ENCODE measurements at places on chromosomes 2 and 18.
A peak's percentile ranks its signal among the peaks of the same experiment; 100 is the strongest.

GRCh38 chr2:137357634-137358033 lies 592.3 kb downstream of the THSD7B start:
- no peak for DNase-seq

DNA sequence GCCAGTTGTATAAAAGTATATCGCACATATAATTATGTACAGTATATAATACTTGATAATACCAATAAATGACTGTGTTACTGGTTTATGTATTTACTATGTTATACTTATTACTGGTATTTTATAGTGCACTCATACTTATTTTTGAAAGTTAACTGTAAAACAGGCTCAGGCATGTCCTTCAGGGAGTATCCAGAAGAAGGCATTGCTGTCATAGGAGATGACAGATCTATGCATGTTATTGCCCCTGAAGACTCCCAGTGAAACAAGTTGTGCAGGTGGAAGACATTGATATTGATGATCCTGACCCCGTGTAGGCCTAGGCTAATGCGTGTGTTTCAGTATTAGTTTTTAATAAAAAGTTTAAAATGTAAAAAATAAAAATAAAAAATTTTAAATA lies 20.3 kb upstream of the ASXL3 start:
- DNase-seq = no peak

GRCh38 chr18:51251625-51252024 lies 54.1 kb upstream of the MEX3C start:
- no peak for DNase-seq

- no peak for DNase-seq
Observed at GRCh38 chr2:226601881-226602662, 197.5 kb downstream of the IRS1 start.

DNA sequence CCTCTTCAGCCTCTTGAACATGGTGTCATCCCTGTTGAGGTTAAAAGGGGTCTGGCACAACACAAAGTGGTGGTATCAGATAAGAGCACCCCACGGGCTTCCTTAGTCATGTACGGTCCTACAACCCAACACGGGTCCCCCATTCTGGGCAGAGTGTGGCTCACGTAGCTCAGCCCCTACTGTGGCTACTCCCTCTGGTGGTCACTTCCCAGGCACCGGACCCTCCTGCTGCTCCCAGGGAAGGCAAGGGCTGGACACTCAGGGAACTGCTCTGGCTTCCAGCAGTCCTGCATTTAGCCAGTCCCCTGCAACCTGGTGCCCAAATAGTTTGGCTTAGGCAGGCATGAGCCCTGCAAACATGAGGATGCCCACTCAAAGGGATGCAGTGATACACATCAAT lies 58.6 kb downstream of the GALNT14 start:
- DNase-seq = no peak

DNA sequence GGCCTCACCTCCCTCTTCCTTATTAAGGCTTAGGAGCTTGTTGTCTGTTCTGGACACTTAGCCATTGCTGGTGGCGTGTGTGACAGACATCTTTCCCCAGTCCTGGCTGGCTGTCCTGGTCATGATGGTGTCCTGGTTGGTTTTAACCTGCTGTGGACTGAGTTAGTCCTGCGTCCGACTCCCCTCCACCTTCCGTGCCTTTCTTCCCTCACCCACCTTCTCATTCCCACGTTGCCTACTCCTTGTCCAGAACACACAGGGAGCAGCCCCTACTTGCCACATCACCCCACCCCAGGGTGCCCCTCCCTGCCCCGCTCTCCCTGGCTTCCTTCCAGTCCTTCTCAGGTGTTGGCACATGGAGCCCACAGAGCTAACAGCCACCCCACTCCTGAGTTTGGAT lies 9.5 kb downstream of the ANO7 start:
- DNase-seq = no peak

GRCh38 chr2:202015471-202015870 lies 18.2 kb upstream of the FZD7 start:
- no peak for DNase-seq

- no peak for DNase-seq
Observed at GRCh38 chr18:77762642-77763041, 513.0 kb downstream of the GALR1 start.

- DNase-seq = no peak
Observed at GRCh38 chr2:203887677-203888076, 20.1 kb downstream of the CTLA4 start.

- DNase-seq = no peak
Observed at GRCh38 chr2:97774425-97774824, 61.0 kb downstream of the ZAP70 start.

DNA sequence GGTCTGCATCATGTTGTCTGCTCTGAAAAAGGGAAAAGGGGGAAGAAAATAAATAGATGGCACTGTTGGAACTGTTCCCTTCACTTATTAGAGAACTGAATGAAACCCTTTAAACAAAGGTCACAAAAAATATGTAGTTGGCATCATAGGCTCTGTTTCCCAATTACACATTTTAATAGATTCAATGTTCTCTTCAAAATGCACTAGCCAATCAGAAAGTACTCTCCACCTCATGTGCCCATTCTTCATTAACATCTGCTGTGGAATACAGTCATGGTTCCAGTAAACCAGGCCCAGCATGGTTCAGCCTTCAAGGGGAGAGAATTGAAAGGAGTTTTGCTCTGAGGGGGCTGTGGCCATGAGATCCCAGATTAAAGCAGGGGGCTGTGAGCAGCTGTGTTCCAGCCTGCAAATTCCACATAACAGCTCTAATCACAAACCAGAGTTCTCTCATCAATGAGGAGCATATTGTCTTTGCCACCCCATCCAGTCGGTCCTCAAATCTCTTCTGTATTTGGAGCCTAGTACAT lies 165.9 kb upstream of the CREB1 start:
- DNase-seq = peak; percentile 58

DNA sequence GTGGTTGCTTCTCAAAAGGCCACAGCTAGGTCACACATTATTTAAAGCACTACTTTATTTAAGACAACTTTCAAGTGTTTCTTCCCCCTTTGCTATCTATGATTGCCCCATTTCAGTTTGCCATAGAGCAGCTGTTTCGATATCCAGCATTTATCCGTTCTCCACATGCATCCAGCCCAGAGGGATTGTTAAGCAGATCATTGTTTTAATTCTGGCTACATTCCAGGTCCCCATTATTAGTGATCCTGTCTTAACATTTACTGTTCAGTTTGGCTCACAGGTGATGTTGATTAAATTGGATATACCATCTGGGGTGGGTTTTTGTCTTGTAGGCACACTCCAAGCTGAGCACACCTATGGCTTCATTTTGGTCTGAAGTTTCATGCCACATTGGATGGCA lies 638.7 kb downstream of the ZEB2 start:
- no peak for DNase-seq

GRCh38 chr18:34158881-34159690 lies 65.6 kb downstream of the NOL4 start:
- no peak for DNase-seq

DNA sequence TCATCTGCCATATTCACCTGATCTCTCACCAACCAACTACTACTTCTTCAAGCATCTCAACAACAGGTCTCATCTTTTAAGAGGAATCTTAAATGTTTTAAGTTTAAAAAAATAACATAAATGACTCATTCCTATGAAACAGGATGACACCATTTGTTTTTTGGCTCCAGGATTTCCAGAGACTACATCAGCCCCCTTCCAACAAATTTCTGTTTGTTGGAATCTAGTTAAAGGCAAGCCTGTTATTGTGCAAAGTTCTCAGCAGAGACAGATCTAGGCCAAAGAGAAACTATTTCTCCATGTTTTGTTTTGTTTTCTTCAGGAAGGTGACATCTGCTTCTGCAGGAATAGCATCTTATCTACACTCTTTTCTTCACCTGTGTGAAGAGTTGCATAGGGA lies 204.8 kb upstream of the SH3BP4 start:
- DNase-seq = peak; percentile 32

DNA sequence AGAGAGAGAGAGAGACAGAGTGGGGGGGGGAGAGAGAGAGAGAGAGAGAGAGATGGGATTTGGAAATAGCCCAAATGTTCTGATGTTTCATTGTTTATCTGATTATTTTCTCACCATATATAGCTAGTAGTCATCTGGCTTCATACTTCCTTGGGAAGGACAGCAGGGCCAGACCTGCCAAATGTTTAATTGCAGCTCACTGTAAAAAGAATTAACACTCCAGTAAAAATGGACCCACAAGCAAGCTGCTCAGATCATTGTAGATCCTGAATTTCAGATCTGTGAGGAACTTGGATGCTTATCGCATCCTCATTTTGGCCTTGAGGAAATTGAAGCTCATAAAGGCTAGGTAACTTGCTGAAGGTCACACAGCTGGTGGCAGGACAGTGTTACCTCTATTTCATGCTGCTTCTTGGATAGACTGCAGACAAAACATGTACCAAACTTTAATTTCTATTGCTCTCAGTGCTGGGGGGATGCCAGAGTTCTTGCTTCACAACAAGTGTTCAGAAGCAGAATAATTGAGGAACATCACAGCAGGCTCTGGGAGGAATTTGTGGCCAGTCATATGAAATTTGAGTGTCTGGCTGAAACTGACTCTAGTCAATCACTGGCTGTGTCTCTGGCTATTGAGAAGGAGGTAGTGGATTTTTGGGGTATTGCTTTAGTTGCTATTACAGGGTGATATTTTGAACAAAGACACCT lies 223.5 kb downstream of the PIK3C3 start:
- no peak for DNase-seq

GRCh38 chr2:229888031-229888430 lies 33.8 kb downstream of the TRIP12 start:
- DNase-seq = no peak

DNA sequence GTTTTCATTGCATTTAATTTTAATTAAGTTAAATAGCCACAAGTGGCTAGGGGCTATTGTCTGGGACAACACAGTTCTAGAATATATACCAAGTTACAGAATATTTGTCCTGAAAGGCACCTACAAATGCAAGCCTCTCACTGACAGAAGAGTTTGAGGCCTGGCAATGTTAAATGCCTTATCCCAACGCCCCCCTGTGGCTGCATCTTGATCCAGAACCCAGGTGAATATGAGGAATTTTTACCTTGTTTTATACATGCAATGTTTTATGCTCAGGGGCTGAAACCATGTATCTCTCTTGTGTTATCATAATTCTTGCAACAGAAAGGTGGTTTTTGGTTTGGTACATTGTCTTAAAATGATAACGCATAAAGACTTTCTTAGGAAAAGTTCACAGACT lies 71.8 kb upstream of the SEC11C start:
- DNase-seq = peak; percentile 5

DNA sequence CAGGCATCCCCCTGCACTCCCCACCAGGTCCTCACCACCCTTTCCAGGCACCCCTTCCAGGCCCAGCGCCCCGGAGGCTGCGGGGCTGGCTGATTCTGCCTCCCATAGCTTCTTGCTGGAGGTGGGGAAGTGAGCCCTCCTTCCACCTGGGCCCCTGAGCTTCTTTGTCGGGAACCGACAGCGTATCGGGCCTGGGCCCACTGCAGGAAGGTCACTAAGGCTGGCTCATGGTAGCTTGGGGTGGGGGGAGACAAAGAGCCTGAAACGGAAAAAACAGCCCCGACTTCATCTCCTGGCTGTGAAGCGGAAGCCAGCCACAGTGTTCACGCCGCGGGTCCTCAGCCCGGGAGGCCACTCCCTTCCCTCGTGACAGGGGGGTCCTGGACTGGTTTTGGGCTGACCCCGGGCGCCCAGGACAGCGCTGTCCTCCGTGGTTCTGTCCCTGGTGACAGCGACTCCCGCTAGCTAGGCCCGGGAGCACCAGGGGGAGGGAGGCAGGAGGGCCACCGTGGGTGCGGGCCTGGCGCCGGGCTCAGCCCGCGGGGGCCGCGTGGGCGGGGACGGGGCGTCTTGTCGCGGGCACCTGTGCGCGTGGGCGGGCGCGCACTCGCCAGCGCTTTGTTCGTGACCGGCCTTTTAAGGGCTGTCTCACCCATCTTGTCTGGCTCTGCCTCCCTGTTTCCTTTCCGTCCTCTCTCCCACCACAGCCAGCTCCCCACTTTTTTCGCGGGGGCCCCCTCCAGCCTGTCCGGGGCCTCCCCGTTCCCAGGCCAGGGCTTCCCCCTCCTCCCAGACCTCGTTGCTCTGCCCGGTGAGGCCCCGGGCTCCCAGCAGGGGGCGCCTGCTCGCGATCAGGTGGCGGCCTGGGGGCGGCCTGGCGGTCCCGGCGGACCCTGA lies 64.9 kb downstream of the DNMT3A start:
- DNase-seq = no peak

GRCh38 chr2:194723446-194723845 lies 933.6 kb upstream of the SLC39A10 start:
- DNase-seq = no peak

DNA sequence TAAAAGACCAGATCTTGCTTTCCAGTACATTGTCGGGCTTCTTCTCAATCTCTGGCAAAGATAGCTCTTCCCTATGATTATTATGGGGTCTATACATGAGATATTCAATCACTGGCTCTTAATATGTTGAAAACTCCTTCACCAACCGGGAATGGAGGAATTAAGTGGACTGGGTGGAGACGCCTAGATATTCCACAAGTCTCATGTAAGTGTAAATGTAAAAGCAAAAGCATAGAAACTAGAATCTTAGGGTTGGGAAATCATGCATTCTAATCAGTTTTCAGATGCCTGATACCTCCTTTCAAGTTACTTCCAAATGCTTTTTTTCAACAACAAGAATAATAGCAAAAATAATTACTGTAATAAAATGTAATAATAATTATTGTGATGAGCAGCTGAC lies 38.0 kb downstream of the DPP4 start:
- DNase-seq = no peak

GRCh38 chr2:96091141-96091710 lies 25.1 kb downstream of the ADRA2B start:
- DNase-seq = no peak

DNA sequence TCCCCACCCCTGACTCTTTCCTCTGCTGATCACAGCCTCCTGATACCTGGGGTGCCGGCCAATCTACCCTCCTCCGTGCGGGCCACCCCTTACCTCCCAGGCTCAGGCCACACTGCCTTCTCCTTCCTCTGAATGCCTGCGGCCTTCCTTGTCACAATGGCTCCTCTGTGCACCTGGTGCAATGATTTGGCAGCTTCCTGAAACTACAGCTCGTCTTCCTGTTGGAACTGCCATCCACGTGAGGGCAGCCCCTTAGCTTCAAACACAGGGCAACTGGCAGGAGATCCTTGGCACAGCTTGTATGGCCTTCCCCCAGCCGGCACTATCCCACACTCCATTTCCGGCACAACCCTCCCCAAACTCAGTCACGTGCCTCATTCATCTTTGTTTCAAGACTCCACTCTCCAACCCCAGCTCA lies 69.0 kb downstream of the STPG4 start:
- no peak for DNase-seq

- DNase-seq = no peak
Observed at GRCh38 chr2:21939967-21940366, 816.2 kb downstream of the TDRD15 start.

DNA sequence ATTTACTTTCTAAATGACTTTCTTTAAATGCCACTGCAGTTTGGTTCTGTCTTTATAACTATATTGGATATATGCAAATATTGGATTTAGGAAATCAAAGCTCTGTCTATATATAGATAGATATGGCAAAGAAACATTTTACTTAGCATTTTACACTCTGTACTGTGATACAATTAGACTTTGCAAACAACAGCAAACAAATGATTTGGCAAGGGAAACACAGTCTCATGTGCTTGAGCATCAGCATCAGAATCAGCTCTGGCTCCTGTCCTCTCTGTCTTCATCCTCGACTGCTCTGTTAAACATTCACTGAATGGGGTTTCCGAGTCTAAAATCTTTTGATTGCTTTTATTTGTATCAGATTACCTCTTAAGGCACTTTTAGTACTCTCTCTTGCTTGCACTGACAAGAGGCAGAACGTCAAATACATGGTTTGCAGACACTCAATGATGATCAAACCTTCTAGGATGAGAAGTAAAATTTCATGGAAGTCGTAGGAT lies 176.8 kb upstream of the LRP1B start:
- DNase-seq = no peak

GRCh38 chr18:45109271-45109670 lies 428.6 kb downstream of the SETBP1 start:
- DNase-seq = no peak
